GM23338 (cell line): ENCODE measurements at places on chromosomes 13 and 19.
A peak's percentile ranks its signal among the peaks of the same experiment; 100 is the strongest.

GRCh38 chr19:33665776-33666595, 44.2 kb downstream of the CHST8 start:
- no peak for DNase-seq

DNA sequence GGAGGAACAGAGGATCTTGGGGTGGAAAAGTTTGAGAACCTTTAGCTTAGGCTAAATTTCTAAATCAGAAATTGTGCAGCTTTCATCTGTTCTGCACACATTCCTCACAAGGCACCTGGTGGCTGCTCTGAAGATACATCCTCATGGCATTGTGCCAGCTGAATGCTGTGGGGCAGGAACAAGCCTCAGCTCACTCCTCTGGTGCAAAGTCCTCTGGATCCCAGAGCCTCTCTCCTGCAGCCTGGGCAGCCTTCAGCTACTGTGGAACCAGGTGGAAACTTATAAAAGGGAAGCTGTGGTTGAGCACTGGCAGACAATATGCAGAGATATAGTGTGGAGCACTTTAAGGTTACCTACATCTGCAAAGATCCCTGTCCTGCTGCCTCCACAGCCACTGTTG, 72.3 kb downstream of the KCTD12 start:
- no peak for DNase-seq

DNA sequence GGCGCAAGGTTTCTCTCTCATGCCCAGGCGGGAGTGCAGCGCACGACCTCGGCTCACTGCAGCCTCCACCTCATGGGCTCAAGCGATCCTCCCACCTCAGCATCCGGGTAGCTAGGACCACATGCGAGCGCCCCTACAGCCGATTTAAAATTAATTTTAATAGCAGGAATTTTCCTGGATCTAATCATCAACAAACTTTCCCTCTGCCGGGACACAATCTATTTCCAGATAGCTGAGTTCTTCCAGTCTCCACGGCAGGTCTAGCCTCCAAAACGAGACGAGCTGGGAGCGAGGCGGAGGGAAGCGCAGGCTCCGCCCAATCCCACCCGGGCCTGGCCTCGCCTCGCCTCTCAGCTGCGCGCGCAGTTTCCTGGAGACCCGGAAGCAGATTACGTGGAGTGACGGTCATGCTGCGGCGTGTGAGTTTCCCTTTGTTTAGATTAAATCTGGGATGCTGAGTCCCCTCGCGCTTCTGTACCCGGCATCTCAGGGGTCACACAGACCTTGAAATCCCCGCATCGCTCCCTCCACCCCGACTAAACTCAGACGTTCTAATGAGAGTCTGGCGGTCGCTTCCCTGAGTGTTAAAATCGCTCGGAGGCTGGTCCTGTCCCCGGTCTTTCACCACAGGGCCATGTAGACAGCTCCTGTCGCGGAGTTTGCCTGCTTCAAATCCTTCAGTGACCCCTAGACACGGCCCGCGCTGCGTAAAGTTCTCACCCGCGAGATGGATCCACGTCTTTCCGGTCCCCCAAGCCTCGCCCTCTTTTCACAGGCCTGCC, at the start of gene ZNF880:
Gene ZNF880 (plus strand): TSS at position 365 of the 782 bp plus-strand sequence. CDS start 43 bp downstream, at position 408.
- DNase-seq: peak; percentile 98

DNA sequence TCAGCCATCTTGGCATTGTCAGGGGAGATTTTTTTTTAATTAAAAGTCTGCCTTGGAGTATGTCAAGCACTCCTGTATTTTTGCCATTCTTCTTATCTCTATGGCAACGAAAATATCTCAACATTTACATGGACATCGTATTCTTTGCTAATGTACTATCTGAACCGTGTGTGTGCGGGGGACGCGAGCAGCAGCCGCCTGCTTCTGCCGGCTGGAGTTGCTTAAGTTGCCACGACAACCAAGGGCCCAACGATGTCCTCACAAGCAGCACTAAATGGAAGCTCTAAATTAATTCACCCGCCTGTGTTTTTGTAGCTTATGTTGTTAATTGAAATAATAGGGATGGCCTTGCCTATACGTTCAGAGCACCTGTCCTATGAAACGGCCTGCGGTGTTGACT, 309.5 kb downstream of the TEX29 start:
- no peak for DNase-seq

- peak; percentile 37 for DNase-seq
These were observed 12.8 kb downstream of the DEDD2 start for GRCh38 chr19:42204664-42205063.

DNA sequence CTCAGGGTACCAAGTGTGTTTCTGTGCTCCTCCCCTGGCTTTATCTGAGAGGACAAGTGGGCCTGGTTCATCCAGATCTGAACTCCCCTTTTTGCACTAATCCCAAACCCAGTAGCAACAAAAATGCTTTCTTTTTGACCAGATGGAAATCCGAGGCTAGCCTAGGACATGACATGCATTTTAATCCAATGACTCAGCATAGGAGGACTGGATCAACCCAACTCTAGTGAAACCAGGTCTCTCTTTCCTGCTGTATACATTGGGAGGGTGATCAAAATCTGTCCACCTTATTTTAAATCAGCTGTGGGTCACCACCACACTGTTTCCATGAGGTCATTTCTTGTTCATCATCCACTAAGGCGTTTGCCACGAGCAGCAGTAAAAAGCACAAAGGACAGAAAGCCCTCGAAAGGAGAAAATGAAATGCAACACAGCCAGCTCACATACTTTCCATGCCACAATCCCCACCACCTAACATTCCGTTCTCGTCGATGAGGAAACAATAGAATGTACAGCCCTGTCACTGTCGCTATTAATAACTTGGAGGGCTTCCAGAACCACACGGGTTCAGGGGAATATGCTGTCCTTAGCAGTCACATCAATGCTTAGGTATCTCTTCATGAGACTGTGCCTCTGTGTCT, 543.0 kb downstream of the IRS2 start:
- DNase-seq: peak; percentile 6

- DNase-seq: no peak
These were observed 1101.4 kb downstream of the PCDH9 start for GRCh38 chr13:66128692-66129269.

DNA sequence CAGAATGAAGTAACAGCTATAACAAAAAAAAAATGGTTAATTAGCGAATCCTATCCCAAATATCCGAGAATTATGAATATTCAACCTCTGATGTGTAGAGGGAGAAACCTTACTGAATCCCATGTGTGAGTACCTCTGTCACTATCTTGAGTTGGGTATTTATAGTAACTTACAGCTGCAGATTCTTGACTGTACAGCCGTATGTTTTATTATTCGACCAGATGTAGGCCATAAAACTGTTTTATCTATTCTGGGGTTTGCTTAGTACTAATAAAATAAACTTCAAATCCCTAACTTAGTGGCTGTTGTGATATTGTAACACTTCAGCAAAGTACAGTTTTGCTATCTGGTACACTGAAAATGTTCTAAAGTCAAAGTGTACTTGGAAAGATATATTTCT, 120.0 kb downstream of the EFNB2 start:
- no peak for DNase-seq

DNA sequence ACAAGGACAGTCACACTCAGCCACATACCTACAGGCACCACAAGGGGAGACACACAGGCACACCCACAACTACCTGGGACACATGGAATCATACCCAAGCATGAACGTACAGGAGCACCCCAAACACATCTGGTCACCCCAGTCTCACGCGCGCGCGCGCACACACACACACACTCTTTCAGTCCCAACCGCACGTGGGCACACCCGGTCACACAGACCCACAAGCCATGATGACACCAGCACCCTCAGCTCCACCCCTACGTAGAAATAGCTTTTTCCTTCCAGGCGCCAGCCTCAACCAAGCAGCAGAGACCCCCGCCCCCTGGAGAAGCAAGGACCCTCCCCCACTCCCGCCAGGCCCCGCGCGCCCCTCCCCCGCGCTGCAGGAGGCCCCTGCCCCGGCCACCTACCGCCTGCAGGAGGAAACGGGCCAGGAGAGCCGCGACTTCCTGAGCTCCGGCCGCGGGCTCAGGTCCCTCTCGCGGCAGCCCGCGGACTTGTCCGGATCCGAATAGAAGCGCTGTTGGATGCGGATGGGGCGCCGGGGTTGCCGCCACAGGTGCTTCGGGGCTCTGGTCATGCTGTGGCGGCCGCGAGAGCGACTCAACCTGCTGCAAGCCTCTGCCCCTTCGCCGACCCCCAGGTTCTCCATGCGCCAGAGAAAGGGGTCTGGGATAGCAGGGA, 6.4 kb upstream of the PDE4C start:
- peak; percentile 92 for DNase-seq

DNA sequence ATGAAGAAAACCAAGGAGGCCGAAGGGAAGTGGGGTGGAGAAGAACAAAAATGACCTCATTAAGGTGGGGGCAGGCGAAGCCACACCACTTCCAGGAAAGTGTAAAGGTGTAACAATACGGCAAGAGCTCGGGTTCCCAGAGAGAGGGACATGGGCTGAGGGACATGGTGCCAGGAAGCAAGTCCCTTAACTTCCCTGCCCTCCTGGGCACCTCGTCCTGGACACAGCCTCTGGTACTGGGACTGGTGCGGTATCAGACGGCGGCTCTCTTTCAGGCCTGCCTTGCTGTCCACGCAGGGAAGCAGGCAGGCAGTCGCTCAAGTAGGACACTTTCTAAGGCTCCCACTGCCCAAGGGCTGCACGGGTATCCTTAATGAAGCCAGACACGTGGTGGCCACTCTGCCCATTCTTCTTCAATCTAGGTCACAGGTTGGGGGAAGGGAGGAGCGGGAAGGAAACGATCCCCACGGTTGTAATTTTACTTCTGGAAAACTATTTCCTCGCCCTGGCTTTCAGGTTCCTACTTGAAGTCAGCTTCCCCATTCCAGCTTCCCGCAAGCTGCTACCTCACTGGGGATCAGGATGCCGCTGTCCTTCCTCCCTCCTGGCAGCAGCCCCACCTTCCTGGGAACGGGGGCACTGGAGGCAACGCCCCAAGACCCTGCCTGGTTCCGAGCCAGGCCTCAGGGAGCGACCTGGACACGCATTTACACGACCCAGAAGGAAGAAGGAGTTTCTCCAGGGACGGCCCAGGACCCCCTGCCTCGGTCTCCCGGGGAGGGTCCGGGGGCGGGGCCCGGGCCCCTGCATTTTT, 1.2 kb downstream of the AP3D1 start:
- DNase-seq: peak; percentile 47

DNA sequence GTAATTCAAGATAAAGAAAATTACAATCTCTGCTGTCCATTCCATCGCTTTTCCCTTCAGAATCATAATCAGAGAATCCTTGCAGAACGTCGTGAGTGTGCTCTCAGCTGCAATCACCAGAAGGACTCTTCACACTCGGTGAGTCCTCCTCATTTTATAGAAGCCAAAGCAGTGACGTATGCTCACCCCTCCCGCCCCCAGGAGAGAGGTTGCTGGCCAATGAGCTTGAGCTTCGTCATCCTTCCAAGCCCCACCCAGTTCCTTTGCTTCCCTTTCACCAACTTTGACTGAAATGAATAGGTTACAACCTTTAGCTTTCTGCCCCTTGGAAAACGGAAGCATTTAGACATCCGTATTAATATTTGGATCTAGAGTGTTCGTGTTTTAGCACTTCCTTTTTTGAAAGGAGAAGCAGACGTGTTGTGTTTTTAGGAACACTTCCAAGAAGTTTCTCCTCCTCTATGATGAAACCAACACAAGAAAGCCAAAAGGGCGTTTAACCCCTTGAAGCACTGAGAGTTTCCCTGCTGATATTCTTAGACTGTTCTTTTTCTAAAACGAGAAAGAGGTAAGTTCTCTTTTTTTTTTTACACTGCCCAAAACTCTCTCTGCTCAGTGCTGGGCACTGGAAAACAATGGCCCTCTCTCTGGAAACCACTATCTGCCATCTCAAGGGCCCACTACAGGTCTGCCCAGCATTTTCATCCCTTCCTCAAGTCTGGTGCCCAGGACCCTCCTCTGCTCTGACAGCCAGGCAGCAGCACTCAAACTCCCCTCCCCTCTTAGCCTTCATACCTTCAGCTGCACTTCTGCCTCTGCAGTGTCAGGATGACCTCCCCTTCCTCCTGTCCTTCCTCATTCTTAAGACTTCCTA, 44.3 kb upstream of the CEACAM21 start:
- no peak for DNase-seq

DNA sequence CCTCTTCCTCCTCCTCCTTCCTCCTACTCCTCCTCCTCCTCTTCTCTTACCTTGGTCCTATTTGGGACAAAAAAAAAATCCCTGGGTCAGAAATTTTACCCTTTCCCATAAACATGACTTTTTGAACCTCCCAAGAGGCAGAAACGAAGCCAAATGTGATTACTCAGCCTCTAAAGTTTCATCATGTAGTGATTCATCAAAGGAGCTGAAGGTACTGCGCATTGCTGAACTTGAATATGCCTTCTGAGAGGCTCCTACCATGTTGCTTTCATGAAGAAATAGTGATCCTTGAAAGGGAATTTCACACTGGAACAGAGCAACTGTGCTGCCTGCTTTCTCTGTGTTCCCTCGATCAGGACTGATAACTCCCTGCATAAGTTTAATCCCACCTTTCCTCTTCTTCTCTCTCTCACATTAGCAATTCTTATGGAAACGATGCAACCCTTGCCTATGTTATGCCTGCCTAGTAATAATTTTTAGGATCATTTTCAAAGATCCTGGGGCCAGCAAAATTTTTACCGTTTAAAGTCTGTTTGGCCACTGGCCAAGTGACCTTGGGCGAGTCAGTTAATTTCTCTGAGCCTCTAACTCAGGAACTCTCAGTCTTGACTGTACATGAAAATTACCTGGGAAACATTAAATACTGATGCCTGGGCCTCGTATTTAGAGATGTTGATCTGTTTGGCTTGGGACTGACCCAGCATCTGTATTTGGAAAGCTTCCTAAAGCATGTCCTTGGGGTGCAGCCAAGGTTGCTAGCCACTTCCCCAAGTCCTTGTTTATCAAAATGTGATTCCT, 149.5 kb downstream of the DCT start:
- DNase-seq: no peak
